HepG2 (cell line): ENCODE measurements at places on chromosomes 12 and 14. TPM values are rescaled to one million over a fixed set of nuclear protein-coding genes. Genes with fewer than 3 reads are reported as not detected.

- no peak for DNase-seq
These were observed 62.6 kb downstream of the SMUG1 start for GRCh38 chr12:54126029-54126695.

DNA sequence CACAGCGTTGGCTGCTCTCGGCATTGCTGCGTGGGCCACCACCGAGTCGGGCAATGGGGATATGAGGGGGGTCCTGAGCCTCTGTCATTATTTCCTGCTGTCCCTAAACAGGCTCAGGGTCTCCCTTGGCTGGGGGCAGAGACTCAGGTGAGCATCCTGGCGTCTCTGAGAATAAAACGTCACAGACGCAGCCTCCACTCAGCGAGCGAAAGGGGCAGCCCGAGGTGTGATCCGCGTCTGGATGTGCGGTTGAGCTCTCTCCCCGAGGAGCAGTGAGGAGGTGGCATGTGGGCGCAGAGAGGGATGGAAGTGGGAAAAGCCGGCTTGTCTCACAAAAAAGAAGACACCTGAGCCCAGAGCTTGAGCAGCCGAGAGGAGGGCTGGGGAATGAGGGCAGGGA lies 62.6 kb downstream of the GALNT9 start:
- no peak for DNase-seq

The ACOT4 gene
- polyA plus RNA-seq = 0.05 TPM in 1 of 2 replicates, not detected in the other

GRCh38 chr12:57240926-57241401 lies 10.0 kb downstream of the STAC3 start:
- no peak for DNase-seq

- DNase-seq = no peak
These were observed 37.8 kb downstream of the EP400 start for GRCh38 chr12:131987552-131987951.

The IRAK4 gene
- polyA plus RNA-seq = 5.6 and 6.6 TPM in 2 replicates

DNA sequence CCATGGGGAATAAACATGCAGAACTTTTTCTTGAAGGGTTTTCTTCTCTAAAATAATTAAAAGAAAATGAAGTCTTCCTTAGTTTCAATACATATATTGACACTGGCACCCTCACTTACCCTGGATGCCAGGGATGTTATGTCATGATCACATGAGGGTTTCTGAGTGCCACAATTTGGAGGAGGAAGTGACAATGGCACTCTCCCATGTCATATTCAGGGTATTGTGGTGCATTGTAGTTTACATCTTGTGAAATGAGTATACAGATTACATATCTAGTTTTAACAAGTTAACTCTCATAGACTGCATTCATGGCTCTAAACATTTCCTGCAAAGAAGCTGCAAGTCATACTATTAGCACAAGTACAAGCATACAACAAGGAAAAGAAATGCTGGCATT lies 37.7 kb downstream of the CCDC177 start:
- DNase-seq = no peak

DNA sequence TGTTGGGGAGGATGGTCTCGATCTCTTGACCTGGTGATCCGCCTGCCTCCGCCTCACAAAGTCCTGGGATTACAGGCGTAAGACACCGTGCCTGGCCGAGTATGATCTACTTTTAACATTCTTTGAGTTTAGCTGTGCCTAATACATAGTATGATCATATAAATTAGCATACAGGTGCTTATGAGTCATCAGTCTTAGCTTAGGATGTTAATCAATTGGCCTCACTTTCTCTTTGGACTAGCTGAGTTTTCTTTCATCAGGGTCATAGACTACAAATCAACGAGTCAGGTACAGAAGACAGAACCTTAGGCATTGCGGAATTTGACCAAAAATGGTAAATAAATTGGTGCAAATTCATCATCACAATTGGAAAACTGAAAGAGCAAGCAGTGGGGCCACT lies 2.2 kb downstream of the SLC25A21 start:
- no peak for DNase-seq

DNA sequence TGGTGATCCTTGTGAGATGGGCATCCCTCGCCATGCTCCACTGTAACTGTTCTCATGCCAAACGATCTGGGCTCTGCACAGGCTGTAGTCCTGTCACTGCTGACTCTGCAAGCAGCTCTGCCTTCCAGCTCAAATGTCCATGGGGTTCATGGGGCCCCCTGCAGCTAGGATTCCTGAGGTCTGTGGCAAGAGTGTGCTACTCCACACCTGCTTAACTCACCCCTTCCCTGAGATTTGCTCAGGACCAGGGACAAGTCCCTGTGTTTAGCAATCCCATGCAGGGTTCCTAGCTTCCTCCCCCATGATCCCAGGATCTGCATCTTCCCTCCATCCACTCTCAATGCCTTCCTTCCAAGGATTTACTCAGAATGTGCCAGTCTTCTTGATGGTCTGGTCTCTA lies 241.0 kb downstream of the ASCL1 start:
- DNase-seq = no peak

GRCh38 chr14:74804219-74804825 lies 41.2 kb downstream of the YLPM1 start:
- DNase-seq = peak; percentile 26

- peak; percentile 73 for DNase-seq
These were observed 10.2 kb downstream of the TRPV4 start for GRCh38 chr12:109822951-109823411.

The CLEC4A gene
- polyA plus RNA-seq = 0.50 and 0.55 TPM in 2 replicates

The TBX3 gene
- 38.1 and 42.4 TPM in 2 replicates for polyA plus RNA-seq

GRCh38 chr12:12533238-12533829 lies 29.3 kb downstream of the DUSP16 start:
- peak; percentile 32 for DNase-seq

GRCh38 chr12:66244446-66244845 lies 55.4 kb downstream of the IRAK3 start:
- DNase-seq = no peak

- DNase-seq = peak; percentile 61
These were observed 13.5 kb downstream of the PHLDA1 start for GRCh38 chr12:76018111-76018510.

DNA sequence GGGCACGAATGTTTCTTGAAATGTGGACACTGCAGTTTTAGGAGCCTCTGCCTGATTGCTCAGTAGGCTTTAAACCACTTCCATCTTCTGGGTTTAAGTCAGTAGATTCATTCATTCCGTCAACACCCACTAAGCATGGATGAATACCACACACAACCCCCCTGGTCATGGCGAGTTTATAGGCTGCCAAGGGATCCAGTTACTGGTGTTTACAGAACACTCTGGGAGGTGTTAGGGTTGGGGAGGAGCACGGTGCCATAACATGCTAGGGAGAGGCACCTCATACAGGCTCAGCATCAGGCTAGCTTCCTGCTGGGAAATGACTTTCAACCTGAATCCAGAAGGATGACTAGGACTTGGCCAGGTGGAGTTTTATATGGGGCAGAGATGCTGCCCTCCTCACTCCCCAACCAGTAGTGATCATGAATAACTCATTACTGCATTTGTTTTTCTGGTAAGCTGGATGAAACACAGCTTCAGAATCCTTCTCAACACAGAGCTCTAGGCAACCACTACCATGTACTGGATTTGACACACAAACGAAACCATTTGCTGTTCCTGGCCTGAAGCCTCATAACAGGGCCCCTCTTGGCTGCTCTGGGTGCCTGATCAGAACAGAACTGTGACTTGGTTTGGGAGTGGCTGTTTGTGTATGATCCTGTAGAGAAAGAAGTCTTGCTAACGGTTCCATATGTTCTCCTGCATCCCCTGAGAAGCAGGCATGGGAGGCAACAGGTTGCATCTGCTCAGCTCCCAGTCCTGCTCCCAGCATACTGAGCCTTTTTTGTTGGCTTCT lies 47.9 kb downstream of the FBXW8 start:
- no peak for DNase-seq

DNA sequence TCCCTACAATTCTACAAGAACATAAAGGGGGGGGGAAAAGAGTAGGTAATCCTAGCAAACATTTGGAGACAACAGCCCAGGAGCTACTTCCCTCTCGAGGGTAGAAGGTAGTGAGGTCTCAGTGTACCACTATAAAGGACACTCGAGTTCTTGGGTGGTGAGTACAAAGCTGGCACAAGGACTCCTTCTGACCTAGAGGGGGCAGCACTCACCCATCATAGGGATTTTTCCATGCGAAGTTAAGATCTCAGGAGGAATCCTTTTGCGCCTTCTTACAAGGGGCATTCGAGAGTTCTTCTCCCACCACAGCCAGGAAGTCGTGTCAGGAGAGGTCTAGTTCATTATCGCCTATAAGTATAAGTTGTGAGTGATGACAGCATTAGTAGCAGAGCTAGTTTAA lies 200.2 kb upstream of the RBM19 start:
- DNase-seq = peak; percentile 9

The IRAK3 gene
- 0.01 TPM in 1 of 2 replicates, not detected in the other for polyA plus RNA-seq

- peak; percentile 41 for DNase-seq
These were observed 114.5 kb upstream of the NCOR2 start for GRCh38 chr12:124681779-124682391.

GRCh38 chr12:126523891-126524290 lies 1458.7 kb downstream of the AACS start:
- no peak for DNase-seq

DNA sequence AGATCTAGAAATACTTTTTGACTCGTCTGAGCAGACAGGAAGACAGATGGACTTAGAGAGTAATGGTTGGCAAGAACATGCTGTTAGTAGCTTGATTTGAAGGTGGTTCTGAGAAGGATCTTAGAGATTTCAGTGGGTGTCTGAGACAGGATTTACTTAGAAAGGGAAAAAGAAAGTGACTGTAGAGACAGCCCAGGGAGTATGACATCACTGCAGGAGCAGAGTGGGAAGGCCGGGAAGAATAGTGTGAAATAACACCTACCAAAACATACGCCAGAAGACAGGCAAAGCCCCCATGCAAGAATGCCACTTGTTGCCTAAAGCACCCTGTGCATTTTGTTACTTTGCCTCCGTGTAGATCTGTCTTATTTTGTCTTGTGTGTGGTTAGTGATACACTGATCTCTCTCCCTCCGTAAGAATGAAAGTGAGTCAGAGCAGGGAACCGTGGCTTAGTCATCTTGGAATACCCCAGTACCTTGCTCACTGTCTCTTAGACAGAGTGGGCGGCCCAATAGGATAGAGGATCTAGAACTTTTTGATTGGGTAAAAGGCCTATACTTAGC lies 161.3 kb upstream of the IFNG-AS1 start:
- DNase-seq = no peak

The ANO4 gene
- 0.13 TPM in 1 of 2 replicates, not detected in the other for polyA plus RNA-seq

DNA sequence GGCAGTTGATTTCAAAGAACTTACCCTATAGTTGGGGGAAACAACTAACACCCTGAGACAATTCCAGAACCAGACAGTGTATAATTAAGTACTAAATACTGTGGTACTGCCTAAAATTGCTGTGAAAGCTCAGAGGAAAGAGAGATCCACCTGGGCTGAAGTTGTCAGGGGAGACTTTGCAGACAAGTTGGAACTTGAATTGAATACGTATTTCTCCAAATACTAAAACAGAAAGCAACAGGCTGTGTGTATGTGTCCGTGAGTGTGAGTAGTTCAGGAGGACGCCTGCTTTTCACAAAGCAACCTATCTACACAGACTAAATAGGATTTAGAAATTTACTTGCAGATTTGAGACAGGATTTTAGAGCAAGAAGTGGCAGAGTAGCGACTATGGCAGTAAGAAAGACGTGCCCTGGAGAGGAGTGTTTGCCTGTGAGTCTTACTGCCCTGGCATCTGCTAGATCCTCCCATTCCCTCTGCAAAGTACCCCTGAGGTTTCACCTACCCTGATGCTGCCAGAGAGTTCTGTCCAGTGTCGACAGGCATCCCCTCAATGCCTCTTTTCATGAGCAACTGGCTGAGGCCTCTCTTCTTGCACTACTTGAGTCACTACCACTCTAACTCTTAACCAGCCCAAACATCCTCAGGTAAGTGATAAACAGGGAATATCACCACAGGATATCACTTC lies 37.4 kb upstream of the BMP4 start:
- DNase-seq = no peak

The SDS gene
- polyA plus RNA-seq = not detected in 2 replicates

The RD3L gene
- polyA plus RNA-seq = not detected in 2 replicates

- DNase-seq = no peak
These were observed 51.2 kb downstream of the PPFIBP1 start for GRCh38 chr12:27575090-27575761.

DNA sequence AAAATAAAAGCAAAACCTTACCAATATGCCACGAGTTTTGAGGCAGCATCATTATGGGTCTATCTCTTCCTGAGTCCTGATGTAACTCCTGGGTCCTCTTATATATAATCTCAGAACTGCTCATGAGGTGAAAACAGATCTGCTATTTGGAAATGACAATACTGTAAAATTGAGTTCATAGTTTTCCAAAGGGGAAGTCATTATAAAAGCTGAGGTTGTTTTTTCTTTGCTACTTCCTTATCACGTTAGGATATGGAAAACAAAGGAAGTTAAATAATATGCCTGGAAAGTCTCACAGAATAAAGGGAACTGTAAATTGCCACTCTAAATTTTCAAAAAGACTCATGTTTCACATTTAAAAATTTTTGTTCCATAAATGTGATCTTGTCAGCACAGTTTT lies at the start of gene CD163L1:
Gene CD163L1, minus strand, starts transcription at position 78 of the 400 bp plus-strand sequence. Its CDS starts 26 bp downstream, at position 52.
- no peak for DNase-seq

- no peak for DNase-seq
These were observed 117.6 kb downstream of the PTPN11 start for GRCh38 chr12:112536367-112536730.

- DNase-seq = no peak
These were observed 37.3 kb upstream of the FERMT2 start for GRCh38 chr14:52988139-52988538.

DNA sequence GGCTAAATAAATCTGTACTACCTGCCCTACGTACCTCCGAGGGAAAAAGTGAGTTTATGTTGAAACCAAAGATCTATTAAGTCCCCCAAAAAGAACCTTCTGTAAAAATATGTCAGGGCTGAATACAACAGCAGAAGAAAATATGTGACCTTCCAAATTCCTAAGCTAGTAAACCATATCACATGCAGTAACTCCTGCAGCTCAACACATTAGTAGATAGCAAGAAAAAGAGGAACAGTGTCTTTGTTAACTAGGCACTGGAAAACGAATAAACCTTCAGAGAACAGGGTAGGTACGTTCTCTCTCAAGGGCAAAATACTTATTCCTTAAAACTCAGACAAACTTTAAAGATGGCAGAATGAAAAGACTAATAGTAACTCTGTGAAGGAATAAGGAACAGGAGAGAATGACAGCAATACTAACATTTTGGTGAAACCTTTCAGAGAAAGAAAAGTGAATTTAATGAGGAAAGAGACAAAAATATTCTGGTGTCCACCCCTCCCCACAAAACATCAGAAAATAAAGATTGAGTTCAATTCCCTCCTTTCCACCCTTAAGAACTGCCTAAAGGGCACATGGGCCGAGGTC lies 18.0 kb downstream of the CBX5 start:
- no peak for DNase-seq
